ENCODE measurements at places on chromosomes 7 and 10. TPM values are rescaled to one million over a fixed set of nuclear protein-coding genes. Genes with fewer than 3 reads are reported as not detected.

The DIP2C gene
- total RNA-seq = 8.7 TPM

The PAPSS2 gene
- 44.0 TPM for total RNA-seq

The SEMA3E gene
- 0.88 TPM for total RNA-seq

The PRSS1 gene
- 0.24 TPM for total RNA-seq

The CYP2E1 gene
- total RNA-seq = 1.7 TPM

The STAG3 gene
- 0.16 TPM for total RNA-seq

The BLVRA gene
- total RNA-seq = 59.5 TPM

The CALCR gene
- total RNA-seq = not detected

The CUBN gene
- total RNA-seq = 0.16 TPM

The MALRD1 gene
- total RNA-seq = 0.08 TPM

The MYL10 gene
- total RNA-seq = not detected

The BAMBI gene
- 23.4 TPM for total RNA-seq

The POLR2J2 gene
- total RNA-seq = 0.40 TPM

The ZNF511 gene
- total RNA-seq = 35.8 TPM

The PVRIG gene
- total RNA-seq = not detected

The TEX47 gene
- not detected for total RNA-seq

The DEPP1 gene
- 11.5 TPM for total RNA-seq

Measured in epithelial cell of alveolus of lung (primary cell).